Bronchus fibroblast of lung (primary cell): ENCODE measurements at places on chromosomes 16 and 17. TPM values are rescaled to one million over a fixed set of nuclear protein-coding genes. Genes with fewer than 3 reads are reported as not detected.

The PNMT gene
- not detected in 2 replicates for total RNA-seq

The ABCA3 gene
- 0.15 and 0.34 TPM in 2 replicates for total RNA-seq

The CPNE7 gene
- 34.2 and 41.4 TPM in 2 replicates for total RNA-seq

The TBC1D3I gene
- total RNA-seq: under 0.01 TPM in 1 of 2 replicates, not detected in the other

The ASIC2 gene
- total RNA-seq: 0.34 and 0.45 TPM in 2 replicates

The UBE2Z gene
- total RNA-seq: 66.2 and 70.6 TPM in 2 replicates

The ZNF48 gene
- total RNA-seq: 4.4 and 5.6 TPM in 2 replicates

The TERB1 gene
- total RNA-seq: not detected in 2 replicates

The TLCD2 gene
- 1.0 TPM in 2 replicates for total RNA-seq

The ACOX1 gene
- 24.7 and 26.8 TPM in 2 replicates for total RNA-seq

The CRAMP1 gene
- 5.5 and 6.6 TPM in 2 replicates for total RNA-seq

The TBC1D3B gene
- total RNA-seq: not detected in 2 replicates

The FOXF1 gene
- total RNA-seq: 23.9 and 25.4 TPM in 2 replicates

The PRSS27 gene
- 0.50 and 0.74 TPM in 2 replicates for total RNA-seq

The CIBAR2 gene
- not detected in 2 replicates for total RNA-seq

The NACA2 gene
- not detected in 2 replicates for total RNA-seq

The ATAD5 gene
- 2.2 and 3.5 TPM in 2 replicates for total RNA-seq

The CD300LB gene
- not detected in 2 replicates for total RNA-seq

The VTN gene
- under 0.01 TPM in 1 of 2 replicates, not detected in the other for total RNA-seq

The TBC1D3G gene
- not detected in 2 replicates for total RNA-seq

The DRC3 gene
- total RNA-seq: 0.50 and 0.59 TPM in 2 replicates

The ABCC11 gene
- total RNA-seq: under 0.01 TPM in 1 of 2 replicates, not detected in the other
